ENCODE measurements at places on chromosomes 16 and 17.

- DNase-seq, result no peak
Observed at GRCh38 chr16:70290949-70291519, 1.7 kb upstream of the AARS1 start.

DNA sequence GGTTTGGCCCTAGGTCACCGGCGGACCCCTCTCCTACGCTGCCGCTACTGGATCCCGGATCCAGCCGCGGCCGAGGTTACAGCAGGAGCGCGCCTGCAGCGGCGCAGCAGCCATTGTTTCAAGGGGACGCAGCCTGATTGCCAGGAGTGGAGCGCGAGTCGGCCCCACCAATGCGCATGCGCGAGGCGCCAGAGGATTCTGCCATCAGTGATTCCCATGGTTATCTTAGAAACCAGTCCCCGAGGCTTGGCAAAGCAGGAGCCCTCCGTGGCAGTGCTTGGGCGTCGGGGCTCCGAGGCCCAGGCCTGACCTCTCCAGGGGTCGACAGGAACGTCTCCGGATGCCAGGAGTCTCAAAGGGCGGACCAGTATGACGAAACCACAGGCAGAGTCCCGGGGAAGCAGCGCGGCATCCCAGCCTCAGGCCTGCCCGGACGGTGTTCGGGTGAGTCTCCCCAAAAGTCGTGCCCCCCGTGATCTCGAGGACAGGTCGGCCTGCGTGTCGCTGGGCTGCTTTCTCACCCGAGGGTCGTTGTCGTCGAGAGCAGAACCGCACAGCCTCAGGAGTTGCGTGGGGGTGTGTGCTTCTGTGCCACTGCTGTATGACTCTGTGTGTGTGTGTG is 608.5 kb downstream of the KCNJ18 start:
- DNase-seq, result no peak

DNA sequence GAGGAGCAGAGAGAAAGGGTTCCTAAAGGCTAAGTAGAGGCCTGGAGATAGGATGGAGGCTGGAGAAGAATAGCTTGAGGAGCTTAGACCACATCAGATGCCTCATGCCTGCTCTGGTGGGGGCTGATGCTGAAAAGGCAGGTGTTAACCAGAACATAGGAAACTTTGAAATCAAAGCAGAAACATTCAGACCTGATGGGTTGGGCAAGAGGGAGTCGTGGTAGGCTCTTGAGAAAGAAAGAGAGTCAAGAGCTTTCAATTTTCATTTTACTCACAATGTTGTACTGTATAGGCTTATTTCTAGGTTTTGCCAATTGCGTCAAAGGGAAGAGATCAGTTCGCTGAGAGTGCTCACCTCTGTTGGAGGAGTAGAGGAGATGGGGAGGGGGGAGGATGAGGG is 406.6 kb upstream of the SALL1 start:
- no peak for DNase-seq

- DNase-seq, result no peak
Observed at GRCh38 chr17:22517716-22518115, 825.4 kb downstream of the KCNJ18 start.

GRCh38 chr16:48101069-48101674 is 54.6 kb downstream of the ABCC12 start:
- no peak for DNase-seq

GRCh38 chr16:58862334-58863021 is 128.4 kb upstream of the GOT2 start:
- no peak for DNase-seq

DNA sequence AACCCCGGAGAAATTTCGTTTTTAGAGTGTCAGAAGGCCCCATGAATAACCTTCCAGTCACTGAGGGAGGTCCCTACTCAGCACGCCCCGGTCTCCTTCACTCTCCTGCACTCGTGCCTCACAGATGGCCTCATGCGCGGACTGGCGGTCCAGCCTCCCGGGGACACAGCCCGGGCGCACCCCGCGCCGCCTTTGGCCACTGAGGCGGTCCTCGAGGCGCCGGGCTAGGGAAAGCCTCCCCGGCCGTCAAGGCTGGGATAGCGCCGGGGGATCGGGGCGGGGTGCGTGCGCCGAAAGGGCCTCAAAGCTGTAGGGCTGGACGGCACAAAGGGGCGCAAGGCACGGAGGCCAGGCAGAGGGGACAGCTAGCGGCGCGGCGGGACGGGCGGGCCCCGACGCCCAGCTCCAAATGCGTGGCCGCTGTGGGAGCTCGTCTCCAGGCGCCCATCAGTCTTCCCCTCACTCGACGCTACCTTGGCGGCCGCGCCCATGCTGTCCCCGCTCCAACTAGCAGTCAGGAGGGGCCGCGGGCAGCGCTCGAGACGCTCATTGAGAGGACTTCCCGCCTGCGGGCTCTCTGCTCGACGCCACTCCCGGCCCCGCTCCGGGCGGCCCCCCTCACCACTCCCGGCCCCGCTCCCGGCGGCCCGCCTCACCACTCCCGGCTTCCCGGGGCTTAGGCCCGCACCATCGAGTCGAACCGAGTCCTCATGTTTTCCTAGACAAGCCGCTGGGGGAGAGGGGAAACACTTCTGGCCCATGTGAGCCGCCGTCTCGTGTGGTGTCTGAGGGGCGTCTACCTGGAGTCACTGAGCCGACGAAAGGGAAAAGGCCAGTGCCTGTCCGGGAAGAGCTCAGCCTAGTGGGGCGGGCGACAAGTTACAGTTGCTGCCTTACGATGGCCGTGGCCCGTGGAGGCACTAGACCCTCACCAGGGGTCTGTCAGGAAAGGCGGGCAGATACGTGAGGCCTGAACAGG is at the start of gene USP6:
TSS of gene USP6 (plus strand) at position 360 of the 979 bp plus-strand sequence. CDS start 14,336 bp downstream, outside the sequence.
- DNase-seq, result no peak

- DNase-seq, result no peak
Observed at GRCh38 chr17:79978548-79978855, 57.2 kb downstream of the TBC1D16 start.

DNA sequence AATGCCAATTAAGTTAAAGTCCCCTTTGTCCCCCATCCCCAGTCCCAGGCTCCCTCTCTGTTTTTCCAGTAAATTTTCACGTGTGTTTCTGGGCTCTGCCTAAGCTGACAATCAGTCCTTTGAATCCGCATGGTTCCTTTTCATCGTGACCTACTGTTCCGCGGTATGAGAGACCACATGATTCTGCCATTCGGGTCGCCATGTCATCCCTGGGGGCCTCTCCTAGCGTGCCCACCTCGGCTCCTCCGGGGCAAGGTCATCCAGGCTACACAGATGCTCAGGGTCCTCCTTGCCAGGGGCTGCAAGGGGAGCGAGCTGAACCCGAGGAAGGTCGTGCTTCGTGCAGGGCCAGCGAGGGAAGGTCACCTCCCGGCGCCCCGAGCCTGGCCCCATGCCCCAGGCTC is 157.6 kb downstream of the RAB11FIP4 start:
- no peak for DNase-seq

DNA sequence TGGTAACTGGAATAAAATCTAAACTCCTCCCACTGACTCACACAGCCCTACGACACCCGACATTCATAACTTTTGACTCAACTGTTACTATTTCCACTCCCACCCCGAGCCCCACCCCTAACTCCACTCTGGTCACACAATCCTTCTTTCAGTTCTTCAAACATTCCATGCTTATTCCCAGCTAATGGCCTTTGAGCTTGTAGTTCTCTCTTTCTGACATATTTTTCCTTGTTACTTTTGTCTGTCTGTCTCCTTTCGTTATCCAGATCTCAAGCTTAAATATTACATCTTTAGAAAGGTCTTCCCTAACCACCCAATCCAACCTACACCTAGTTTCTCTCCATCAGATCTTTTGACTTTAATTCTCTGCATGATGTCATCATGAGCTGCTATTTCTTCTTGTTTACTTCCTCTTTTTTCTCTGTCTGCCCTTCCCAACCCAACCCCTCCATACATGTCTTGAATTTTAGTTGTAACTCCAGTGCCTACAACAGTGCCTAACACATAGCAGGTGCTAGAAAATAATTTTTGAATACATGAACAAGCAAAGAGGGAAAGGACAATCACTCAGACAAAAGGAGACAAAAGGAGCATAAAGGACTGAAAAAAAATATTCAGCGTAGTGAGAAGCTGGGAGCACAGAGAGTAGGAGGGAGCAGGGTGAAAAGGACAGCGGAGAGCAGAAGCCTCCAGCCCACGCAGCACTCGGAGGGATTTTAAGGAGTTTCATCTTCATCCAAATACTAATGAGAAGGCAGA is 65.2 kb upstream of the SMIM36 start:
- no peak for DNase-seq

DNA sequence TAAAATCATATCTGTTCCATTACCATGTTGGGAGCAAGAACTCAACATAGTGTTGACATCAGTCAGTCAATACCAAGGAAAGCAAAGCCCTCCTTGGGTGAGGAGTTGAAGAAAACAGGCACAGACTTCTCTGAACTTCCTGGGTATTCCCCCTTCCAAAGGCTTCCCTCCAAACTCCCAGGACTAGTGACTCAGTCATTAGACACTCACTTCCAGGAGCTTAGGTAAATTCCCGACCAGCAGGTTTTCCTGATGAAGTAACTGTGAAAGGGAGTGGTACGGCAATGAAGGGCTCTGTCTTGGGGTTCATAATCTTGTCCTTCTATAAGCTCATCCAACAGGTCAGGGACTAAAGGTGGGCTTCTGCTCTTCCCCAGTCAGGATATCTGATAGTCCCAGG is 293.8 kb upstream of the AXIN2 start:
- no peak for DNase-seq

GRCh38 chr17:19799796-19800195 is 51.7 kb upstream of the ALDH3A1 start:
- DNase-seq, result no peak

All from HuH-7 (cell line).